Chondrocyte (in vitro differentiated cells): ENCODE measurements at places on chromosomes 16 and 17. TPM values are rescaled to one million over a fixed set of nuclear protein-coding genes. Genes with fewer than 3 reads are reported as not detected.

DNA sequence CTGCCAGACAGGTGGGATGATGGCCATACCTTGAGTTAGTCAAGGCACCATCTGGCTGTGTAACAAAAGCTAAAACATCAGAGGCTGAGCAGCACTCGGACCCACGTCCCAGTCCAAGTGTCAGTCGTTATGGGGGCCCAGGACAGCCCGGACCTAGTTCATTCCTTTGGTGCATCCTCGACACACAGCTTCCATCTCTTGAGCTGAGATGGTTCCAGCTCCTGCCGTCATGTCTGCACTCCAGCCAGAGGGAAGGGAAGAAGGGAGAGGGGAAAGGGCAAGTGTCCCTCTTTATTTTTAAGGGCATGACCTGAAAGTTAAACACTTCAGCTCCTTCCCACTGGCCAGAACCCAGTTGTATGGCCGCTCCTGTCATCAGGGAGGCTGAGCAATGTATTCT lies 218.0 kb downstream of the SEC14L1 start:
- peak; percentile 18 for DNase-seq

Gene MRM1
- 2.5 to 3.9 TPM (median 2.6 TPM) in 3 replicates for total RNA-seq

GRCh38 chr16:86040496-86040895 lies 141.5 kb downstream of the IRF8 start:
- peak; percentile 54 for DNase-seq

- DNase-seq = no peak
Observed at GRCh38 chr17:52027081-52027480, 131.4 kb downstream of the CA10 start.
